Nasal cavity respiratory epithelium epithelial cell of viscerocranial mucosa (primary cell): ENCODE measurements at places on chromosomes 6 and 20. TPM values are rescaled to one million over a fixed set of nuclear protein-coding genes. Genes with fewer than 3 reads are reported as not detected.

VIP gene
- under 0.01 and 0.14 TPM in 2 replicates for total RNA-seq

SPINT3 gene
- total RNA-seq, result not detected in 2 replicates

CLPSL2 gene
- not detected in 2 replicates for total RNA-seq

BYSL gene
- 27.0 and 32.9 TPM in 2 replicates for total RNA-seq

MLN gene
- not detected in 2 replicates for total RNA-seq

CHRNA4 gene
- total RNA-seq, result not detected in 2 replicates

PMEPA1 gene
- 10.3 and 111 TPM in 2 replicates for total RNA-seq

CYP24A1 gene
- total RNA-seq, result 4.4 and 5.6 TPM in 2 replicates

GRM1 gene
- total RNA-seq, result under 0.01 TPM in 1 of 2 replicates, not detected in the other

SNTA1 gene
- total RNA-seq, result 5.5 and 9.2 TPM in 2 replicates

FAM217B gene
- 5.6 and 6.8 TPM in 2 replicates for total RNA-seq

RNF8 gene
- 18.8 and 32.3 TPM in 2 replicates for total RNA-seq

CALHM6 gene
- 0.43 and 0.68 TPM in 2 replicates for total RNA-seq

COL21A1 gene
- 9.8 and 9.9 TPM in 2 replicates for total RNA-seq

EYA2 gene
- total RNA-seq, result 3.4 and 12.3 TPM in 2 replicates

TP53TG5 gene
- total RNA-seq, result not detected in 2 replicates

C4B gene
- total RNA-seq, result 2.1 TPM in 2 replicates

BMP5 gene
- total RNA-seq, result not detected in 2 replicates

PNLDC1 gene
- total RNA-seq, result 0.07 TPM in 1 of 2 replicates, not detected in the other

ELOVL4 gene
- total RNA-seq, result 5.8 and 13.7 TPM in 2 replicates

TINAG gene
- not detected in 2 replicates for total RNA-seq
